ENCODE measurements at places on chromosomes 5 and 9. TPM values are rescaled to one million over a fixed set of nuclear protein-coding genes. Genes with fewer than 3 reads are reported as not detected.
A peak's percentile ranks its signal among the peaks of the same experiment; 100 is the strongest.

DNA sequence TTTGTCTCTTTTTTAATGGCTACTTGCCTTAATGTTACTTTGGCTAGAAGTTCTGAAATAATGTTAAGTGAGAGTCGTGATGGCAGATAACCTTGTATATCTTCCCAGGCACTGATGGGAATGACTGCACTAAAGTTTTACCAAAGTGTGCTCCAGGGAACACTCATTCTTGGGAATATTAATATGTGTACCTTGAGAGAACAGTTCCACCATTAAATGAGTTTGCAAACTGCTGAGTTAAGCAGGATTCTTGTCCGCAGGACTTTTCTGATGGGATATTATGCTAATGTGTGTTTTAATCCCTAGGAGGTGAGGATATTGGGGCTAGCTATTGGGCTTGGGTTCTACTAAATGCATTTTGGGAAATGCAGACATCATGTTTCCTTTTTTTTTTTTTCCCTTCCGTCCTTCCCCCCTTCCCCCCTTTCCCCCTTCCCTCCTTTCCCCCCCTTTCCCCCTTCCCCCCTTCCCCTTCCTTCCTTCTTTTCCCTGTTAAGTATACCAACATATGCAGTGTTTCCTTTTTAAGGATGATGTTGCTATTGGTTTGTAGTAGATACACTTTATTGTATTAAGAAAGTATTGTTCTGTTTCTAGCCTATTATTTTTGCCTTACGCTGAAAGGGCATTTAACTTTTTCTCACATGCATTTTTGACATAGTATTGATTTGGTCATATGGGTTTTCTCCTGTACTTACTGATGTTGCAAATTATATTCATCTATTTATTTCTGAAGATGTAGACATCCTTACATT lies 15.5 kb downstream of the ZBTB34 start:
- DNase-seq: no peak

DNA sequence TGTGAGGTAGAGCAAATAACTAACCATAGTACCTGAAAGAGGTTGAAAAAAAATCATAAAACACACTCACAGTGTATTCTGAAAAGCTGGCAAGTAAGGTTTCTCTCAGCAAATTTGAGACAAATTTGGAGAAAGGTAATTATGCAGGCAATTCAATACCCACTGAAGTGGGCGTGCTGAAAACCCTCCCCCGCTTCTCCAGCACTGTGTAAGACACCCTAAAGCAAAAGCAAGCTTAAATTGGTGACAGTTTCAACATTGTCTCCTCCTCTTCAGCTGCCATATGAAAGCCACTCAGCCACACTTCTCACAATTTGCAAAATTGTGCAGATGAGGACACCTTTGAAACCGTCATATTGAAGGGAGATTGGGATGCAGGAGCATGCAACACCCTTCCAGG lies 322.3 kb upstream of the CDH6 start:
- DNase-seq: no peak

DNA sequence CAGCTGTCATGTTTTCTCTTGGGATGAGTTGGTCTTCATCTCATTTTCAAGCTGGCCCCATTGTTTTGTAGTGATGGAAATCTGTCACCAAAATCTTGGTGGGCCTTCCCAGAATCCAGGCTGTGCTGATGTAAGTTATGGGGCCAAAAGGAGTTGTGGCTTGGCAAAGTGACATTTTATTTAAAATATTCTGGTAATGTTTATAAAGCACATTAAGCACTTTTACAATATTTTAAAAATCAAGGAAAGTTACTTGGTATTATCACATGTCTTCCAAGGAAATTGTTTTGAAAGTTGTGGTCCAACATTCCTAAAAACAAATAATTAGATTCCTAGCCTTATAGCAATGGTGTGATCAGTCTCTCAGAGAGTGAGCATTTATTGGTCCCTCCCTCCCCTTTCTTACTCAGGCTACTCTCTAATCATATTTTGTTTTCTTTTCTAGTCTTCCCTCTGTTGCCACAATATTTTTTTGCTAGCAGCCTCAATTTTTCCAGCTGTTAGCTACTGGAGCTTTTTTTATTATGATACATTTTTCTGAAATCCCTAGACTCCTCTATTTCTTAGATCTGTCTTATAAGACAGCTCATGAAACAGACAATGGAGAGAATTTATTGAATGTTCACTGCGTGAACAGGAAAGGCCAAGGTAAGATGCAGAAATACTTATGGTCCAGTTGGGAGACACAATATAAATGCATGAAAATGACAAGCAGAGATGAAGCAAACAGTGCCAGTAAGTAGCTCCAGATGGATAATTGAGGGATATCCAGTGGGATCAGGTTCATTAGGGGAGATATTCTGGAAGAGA lies 408.1 kb upstream of the ZNF608 start:
- peak; percentile 61 for DNase-seq

- DNase-seq: no peak
Measured at GRCh38 chr5:85263125-85263524, 878.4 kb upstream of the EDIL3 start.

GRCh38 chr9:87322840-87323635 lies 174.6 kb upstream of the DAPK1 start:
- peak; percentile 71 for DNase-seq

- no peak for DNase-seq
Measured at GRCh38 chr5:73626814-73627313, 868 bp downstream of the ARHGEF28 start.

- no peak for DNase-seq
Measured at GRCh38 chr5:64418013-64418412, 87.8 kb upstream of the RGS7BP start.

DNA sequence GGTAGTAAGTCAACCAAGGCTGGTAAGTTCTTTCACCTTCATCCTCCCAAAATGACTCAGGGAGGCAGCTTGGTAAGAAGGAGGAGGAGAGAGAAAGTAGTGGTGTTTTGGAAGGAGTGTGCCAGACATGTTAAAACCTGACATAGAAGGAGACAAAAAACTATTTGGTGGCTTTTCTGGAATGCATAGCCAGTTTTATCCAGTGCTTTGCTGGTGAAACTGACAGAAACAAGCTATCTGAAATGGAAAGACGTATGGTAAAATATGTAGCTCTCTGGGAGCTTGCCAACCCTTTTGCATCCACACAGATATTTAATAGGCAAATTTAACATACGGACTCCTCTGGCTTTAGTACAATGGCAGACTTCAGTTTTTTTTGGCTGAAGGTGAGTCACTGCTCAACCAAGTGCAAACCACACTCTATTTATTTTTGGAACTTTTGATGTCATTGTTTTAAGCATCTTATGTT lies 45.4 kb downstream of the RAB14 start:
- DNase-seq: peak; percentile 96

DNA sequence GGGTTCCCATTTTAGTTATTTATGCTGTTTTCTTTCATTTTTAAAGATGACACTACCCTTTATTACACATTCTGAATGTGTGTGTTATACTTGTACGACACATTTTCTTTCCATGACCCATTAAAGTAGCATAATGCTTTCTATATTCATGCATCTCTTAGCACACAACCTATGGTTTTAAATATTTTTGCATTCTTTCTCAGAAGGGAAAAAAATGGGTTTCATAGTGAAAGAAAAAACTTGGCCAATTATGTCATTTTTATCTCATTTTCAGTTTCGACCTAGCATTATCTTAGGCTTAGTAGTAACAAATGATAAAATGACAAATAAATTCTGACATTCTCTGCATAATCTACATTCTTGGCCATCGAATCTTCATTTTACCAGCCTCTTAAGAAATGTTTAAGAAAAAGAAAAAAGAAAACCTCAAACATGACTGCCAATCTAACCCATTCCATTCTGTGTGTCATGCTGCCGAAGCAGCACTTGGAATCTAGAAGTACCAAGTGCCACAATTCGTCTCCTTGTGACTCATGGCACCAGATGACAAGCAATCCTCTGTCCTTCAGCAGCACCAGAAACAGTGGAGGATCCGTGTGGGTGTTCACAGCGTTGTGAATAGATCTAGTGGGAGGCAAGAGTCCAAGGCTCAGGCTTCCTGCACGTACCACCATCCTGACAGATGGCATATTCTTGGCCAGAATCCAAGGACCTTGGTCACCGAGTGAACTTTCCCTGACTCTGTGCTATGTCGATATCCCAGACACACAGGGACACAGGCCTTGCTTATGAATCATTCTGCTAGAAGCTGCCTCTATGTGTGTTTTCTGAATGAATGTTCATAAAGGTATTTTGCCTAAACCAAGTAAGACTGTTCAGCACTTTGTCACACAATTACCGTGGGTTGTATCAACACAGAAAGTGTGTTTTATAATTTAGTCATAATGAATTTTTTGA lies 502.7 kb downstream of the NR2F1-AS1 start:
- DNase-seq: peak; percentile 94

Gene IL3
- not detected for total RNA-seq
